ENCODE measurements at places on chromosomes 12 and 14.

DNA sequence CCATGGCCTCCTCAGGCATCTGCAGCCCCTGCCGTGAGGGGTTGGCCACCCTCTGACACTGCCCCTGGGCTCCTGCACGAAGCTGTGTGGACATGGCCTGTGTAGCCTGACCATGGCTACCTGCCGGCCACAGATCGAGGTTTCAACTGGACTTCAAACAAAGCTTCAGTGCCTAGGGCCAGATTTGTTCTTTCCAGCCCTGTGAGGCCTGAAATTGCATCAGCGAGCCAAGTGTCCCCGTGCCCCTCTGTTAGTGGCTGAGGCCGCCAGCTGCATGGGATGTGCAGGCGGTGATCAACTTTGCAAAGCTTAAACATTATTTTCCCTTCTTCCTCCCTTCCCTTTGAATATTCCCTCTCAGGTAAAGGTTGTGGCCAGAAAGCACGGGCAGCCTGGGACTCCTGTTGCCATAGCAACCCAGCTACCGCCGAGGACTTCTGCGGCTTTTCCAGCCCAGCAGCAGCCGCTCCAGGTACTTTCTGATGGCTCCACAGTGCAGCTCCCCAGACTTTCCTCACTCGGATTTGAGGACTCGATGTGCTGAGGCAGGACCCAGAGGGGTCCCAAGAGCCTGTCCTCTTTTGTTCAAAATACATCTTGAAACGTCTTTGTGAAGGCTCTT is 35.8 kb downstream of the DDX51 start:
- no peak for DNase-seq

DNA sequence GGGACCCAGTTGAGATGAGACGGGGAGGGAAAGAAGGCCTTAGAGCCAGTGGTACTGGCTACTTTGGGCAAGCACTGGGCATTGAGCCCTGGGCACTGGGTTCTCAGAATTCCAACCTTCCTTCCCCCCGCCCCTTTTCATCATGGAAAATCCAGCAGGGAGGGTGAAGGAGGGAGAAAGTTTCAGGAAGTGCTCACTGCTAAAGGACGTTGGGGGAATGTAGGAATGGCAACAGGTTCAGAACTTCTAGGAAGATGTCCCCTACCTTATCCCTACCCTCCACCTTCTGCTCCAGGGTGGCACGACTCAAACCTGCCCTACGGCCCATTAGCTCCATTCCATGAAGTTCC is 4.2 kb upstream of the TNS2 start:
- no peak for DNase-seq

GRCh38 chr12:119876761-119877638 is at the start of gene CIT:
Gene CIT, minus strand, starts transcription at chr12:119877320. Its CDS starts 1,152 bp downstream, at chr12:119876168.
- peak; percentile 61 for DNase-seq

GRCh38 chr12:106711316-106711715 is 63.2 kb upstream of the RIC8B start:
- no peak for DNase-seq

- no peak for DNase-seq
Observed at GRCh38 chr12:86349196-86349595, 93.0 kb upstream of the MGAT4C start.

DNA sequence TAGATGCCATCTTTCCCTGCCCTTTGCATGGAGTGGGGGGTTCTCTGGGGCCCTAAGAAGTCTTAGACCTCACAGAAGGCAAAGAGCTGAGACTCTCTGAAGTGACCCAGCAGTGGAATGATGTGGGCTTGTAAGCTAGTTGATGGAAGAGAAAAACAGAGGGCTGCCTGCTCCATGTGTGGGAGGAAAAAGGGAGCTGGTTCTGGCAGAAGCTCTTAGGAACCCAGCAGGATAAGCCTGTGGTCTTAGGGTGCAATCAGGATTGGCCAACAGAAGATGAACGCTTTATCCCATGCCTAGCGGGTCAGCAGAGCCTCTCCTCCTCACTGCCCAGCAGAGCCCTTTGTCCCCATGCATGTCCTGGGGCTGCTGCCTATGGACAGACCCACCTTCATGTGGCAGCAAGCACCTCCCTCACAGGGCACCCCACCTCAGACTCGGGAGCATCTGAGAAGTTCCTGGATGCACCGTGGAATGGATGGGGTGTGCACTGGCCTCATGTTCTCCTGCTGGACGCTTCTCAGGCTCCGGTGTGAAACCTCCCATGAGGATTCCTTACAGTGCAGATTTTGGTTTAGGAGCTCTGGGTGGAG is 152.7 kb downstream of the ADGRD1 start:
- no peak for DNase-seq

GRCh38 chr14:39138440-39138839 is 24.3 kb downstream of the GEMIN2 start:
- no peak for DNase-seq

DNA sequence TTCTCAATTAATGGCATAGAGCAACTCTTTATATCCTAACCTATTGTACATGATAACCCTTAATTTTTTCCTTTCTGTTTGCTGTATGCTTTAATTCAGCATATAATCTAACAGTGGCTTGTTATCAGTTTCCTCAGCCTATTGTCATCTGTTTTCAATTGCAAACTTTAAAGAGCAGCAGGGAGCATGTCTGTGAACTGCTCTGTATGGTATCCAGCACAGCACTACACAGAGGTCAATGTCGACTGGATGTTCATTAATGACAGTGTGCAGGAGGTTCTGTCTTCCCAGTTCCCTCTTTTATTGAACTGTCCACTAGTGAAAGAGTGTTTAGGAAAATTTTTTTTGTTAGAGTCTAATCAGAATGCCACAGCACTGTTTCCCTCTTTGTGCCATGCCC is 609.1 kb downstream of the SOX5 start:
- no peak for DNase-seq

DNA sequence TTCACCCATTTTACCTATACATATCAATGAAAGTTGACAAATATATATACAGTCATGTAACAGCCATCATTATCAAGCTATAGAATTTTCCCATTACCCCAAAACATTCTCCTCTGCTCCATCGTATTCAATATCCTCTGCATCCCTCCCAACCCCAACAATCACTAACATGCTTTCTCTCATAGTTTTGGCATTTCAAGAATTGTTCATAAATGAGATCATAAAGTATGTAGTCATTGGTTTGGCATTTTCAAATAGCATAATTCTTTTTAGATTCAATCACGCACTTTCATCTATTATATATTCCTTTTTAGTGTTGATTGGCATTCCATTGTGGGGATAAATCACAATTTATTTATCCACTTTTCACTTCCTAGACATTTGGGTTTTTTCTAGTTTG is 866.0 kb upstream of the TMEM132C start:
- no peak for DNase-seq

GRCh38 chr14:74571901-74572725 is 39.9 kb downstream of the LTBP2 start:
- no peak for DNase-seq

Data from stimulated activated CD8-positive, alpha-beta memory T cell treated with anti-CD3 and anti-CD28 coated beads, Interleukin-7, amount 100 ng/mL, for 1 hour (primary cell).